ENCODE measurements at places on chromosomes 7 and 10.

GRCh38 chr7:85068799-85069198 lies 118.1 kb downstream of the SEMA3D start:
- DNase-seq, result peak; percentile 84

DNA sequence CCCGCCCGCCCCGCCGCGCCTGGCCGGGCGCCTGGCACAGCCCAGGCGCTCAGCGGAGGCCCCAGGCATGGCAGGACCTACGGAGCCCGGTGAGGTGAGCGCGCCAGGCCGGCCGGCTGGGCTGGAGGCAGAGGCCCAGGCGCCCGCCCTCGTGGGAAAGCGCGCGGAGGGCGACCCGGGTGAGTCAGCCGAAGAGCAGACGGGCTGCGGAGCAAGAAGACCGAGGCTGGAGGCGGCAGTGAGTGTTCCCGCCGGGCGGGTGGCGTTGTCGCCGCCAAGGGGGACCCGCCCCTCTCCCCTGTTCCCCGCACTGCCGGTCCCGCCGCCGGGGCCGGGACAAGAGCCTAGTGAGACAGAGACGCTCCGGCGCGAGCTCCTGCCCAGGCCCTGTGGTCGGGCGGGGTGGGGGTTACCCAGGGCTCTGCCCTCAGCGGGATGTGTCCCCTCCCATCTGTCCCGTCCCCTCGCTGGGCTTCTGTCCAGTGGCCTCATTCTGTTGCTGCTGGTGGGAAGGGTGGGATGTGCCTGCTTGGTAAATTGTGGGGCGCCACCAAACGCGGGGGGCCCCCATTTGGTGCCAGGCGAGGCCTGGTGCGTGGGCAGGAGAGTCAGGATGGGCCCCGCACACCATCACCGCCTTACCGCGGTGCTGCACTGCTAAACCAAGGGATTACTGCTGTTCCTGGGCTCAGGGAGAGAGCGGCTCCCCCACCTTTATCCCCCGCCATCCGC lies 17.0 kb upstream of the NODAL start:
- no peak for DNase-seq

DNA sequence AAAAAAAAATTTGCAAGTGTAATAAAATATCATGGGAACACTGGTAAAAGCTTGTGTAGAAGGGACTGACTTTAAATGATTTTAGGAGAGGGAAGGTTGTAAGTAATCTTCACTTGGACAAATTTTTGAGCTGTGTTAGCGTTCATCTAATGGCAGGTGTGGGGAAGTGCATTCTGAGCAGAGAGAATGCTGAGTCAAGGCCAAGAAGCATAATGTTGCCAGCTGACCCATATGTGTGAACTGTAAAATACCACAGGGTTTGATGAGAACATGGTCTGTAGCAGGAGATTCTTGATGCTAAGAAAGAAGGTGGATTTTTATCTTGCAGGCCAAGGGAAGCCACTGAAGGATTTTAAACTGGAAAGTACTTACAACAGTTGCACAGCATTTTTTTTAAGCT lies 98.2 kb upstream of the ZNF32 start:
- no peak for DNase-seq

DNA sequence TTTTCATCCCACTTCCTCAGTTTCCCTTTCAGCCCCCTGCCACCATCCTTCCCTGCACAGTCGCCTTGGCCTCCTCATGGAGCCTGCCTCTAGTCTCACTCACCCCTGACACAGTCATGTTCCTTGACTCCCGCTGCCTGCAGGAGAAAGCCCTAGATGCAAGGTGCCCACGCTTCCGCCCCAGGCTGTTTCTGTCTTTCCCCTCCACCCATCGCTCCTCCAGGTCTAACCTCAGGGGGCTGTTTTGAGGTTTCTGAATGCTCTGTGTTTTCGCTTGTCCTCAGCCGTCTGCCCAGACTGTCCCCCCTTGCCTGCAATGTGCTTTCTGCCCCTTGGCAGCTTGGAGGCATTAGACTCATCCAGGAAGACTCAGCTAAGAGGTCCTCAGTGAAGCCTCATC lies 89.9 kb downstream of the EMX2 start:
- DNase-seq, result no peak

DNA sequence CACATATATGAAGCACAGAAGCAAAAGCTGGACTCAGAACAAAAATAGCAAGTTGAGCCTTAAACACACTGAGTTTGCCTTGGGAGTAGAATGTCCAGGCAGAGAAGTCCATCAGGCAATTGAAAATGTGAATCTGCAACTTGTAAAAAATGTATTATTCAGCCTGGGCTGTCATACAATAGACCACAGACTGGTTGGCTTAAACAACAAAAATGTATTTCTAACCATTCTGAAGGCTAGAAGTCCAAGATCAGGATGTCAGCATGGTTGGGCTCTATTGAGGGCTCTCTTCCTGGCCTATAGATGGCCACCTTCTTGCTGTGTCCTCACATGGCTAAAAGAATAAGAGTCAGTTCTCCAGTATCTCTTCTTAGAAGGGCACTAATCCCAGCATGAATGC lies 76.5 kb upstream of the CAPZA2 start:
- DNase-seq, result no peak

GRCh38 chr7:37514497-37514896 lies 65.8 kb upstream of the ELMO1 start:
- no peak for DNase-seq

DNA sequence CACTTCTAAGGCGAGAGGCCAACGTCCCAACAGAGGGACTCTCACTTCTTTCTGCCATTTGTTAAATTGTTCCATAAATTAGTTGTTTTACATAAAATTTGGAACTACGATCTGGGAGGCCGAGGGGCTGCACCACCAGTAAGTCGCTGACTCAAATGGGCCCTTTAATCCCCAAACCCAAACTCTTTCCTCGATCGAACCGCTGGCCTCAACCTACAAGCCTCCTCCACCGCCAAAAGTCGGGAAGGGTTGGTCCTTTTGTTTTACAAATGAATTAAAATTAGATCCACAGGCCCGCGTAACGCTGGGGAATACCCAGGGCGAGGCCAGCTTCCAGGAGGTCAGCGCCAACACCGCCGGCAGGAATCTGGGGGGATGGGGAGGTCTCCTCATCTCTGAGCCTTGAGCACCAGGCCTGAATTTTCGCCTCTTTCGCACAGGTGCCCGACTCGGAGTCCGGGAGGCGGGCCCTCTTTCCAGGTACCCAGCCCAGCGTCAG lies 1.2 kb upstream of the FOXI2 start:
- no peak for DNase-seq

DNA sequence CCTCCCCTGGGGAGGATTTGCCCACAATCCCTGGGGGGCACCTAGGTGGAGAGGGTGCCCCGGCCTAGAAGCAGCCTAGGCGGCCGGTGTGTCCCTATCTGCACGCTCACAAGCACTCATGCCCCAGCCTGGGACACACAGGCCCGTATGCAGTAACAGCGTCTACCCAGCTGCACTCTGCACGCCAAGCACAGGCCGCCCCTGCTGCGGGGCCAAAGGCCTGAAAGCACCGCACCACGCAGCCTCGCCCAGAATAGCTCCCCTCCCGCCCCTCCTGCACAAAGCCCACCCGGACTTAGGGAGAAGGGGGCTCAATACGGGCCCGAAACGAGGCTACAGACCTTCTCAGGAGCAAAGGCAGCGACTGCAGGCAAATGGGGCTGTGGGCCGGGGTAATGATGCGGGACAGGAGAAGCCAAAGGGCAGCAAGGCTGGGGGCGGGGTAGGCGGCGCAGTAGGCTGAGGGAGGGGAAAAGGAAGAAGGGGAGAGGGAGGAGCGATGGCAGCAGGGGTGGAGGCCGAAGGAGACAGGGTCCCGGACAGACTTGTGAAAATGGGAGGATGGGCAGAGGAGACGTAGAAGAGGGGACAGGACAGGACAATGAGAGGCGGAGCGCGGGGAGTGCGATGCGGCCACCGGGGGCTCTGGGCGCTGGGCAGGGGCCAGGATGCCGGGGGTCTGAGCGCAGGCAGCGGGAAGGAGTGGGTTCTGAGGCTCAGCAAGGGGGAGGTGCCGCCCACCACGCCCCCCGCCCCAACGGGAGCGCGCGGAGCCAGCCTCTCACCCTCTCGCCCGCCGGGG lies 544 bp downstream of the GPRIN2 start:
- DNase-seq, result no peak

- no peak for DNase-seq
These were observed 60.9 kb downstream of the GRB10 start for GRCh38 chr7:50721661-50722259.

DNA sequence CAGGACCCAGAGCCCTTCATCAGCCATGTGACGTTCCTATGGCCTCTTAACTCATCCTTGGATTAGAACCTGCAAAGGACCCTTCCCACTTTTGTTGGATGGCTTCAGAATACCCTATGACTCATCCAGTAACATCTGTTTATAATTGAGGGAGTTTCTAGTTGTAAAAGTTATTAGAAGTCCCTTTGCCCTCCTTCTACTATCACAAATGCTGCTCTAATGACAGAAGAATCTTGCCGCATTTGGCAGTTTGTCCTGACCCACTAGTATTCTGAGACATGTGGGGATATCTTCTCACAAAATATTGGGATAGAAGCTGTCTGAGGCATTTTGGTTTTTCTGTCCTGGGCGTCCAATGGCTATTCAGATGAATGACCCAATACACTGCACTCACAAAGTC lies 251.8 kb upstream of the TMEM72 start:
- no peak for DNase-seq

GRCh38 chr7:130379532-130379920 lies 768 bp upstream of the CPA1 start:
- no peak for DNase-seq

DNA sequence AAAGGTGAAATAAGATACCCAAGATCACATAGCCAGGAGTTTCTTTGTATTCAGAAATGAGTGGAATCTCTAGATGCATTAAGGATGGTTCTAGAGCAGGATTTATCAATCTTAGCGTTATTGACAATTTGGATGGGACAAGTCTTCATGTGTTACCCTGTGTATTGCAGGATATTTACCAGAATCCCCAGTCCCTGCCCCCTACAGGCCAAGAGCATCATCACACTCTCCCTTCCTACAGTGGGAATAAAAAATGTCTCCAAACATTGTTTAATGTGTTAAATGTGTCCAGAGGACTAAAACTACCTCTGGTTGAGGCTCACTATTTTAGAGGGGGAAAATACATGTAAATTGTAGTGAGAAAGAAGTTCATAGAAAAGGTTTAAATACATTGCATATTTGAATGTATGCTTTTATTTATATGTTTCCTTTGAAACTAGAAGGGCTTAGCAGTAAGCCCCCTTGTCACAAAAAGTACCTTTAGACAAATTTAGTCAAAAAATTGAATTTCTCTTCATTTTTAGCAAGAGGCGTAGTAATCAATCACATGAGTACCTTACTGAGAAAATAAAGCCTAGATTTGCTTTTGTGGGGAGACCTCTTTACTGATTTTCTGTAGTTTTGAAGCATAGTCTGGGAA lies 141.2 kb downstream of the MLLT10 start:
- no peak for DNase-seq

GRCh38 chr7:29866490-29866930 lies 60.2 kb downstream of the WIPF3 start:
- peak; percentile 67 for DNase-seq

- DNase-seq, result no peak
These were observed 5.0 kb downstream of the ZYX start for GRCh38 chr7:143385891-143386781.

DNA sequence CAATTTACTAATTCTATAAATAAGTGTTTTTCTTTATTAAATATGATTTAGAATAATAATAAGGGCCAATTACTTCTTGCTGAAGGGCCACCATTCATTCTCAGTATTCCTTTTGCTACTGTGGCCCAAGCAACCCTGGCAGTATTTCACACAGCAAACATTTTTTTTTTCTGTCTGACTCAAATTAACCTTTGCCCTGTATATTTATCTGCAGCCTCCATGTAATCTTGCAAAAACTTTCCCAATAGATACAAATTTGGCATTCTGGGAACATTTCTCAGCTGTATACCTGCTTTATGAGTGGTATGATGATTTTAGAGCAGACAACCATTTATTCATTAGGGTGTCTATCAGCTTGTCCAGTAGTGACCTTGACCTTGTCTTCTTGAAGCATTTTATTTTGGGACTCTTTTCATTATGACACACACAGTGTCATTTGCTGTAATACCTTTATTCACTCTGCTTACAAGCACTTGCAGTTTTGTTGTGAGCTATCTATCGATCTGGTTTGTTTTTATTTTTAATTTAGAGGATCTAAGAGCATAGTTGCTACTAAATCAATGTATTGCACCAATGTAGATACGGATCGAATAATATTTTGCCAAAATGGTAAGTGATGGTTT lies 159.7 kb upstream of the PLXDC2 start:
- DNase-seq, result no peak
